ENCODE measurements at places on chromosomes 4 and X. TPM values are rescaled to one million over a fixed set of nuclear protein-coding genes. Genes with fewer than 3 reads are reported as not detected.
A peak's percentile ranks its signal among the peaks of the same experiment; 100 is the strongest.

The SLC16A2 gene
- 8.1 TPM for total RNA-seq

The HPSE gene
- 5.6 TPM for total RNA-seq

The HTN3 gene
- total RNA-seq = not detected

DNA sequence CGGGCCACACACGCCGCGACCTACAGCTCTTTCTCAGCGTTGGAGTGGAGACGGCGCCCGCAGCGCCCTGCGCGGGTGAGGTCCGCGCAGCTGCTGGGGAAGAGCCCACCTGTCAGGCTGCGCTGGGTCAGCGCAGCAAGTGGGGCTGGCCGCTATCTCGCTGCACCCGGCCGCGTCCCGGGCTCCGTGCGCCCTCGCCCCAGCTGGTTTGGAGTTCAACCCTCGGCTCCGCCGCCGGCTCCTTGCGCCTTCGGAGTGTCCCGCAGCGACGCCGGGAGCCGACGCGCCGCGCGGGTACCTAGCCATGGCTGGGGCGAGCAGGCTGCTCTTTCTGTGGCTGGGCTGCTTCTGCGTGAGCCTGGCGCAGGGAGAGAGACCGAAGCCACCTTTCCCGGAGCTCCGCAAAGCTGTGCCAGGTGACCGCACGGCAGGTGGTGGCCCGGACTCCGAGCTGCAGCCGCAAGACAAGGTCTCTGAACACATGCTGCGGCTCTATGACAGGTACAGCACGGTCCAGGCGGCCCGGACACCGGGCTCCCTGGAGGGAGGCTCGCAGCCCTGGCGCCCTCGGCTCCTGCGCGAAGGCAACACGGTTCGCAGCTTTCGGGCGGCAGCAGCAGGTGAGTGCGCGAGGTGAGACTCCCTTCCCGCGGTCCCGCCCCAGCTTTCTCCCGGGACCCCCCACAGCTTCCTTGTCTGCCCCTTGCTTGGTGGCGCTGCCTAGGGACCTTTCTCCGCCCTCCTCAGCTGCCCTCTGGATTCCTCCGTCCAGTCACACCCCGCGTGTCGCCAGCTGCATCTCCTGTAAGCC lies 678 bp downstream of the BMP3 start:
- no peaks in the 10 kb centered on the region for H3K36me3 ChIP-seq
- peaks cover 7% of the 10 kb centered on the region for H3K4me1 ChIP-seq

- H3K4me3 ChIP-seq = no peak overlapping the region
- no peaks in the 10 kb centered on the region for H3K36me3 ChIP-seq
- H3K27ac ChIP-seq = peak overlapping the region; percentile 86
- no peaks in the 10 kb centered on the region for H3K27me3 ChIP-seq
Measured at GRCh38 chr4:25859429-25860148, 3.2 kb downstream of the SEL1L3 start.

- no peaks in the 10 kb centered on the region for H3K36me3 ChIP-seq
- H3K27ac ChIP-seq = no peak overlapping the region
- no peaks in the 10 kb centered on the region for H3K27me3 ChIP-seq
Measured at GRCh38 chrX:19743386-19743785, 144.0 kb downstream of the SH3KBP1 start.

DNA sequence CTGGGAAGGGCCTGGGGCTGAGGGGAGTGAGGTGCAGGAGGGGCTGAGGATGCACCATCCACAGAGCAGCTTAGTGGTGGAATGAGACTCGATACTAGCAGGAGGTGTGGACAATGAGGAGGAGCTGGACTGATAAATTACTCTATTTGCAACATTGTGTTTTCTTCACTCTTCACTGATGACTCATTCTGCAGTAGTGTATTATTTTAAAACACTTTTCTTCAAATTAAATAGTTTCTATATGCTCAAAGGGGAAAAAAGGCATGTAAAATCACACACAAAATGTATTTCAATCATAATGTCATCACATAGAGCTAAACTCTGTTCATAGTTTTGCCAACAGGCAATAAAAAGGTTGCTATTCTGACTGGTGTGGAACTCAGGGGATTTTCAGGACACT lies 467.0 kb upstream of the CTSO start:
- H3K4me1 ChIP-seq = no peaks in the 10 kb centered on the region
- no peak for DNase-seq
- no peaks in the 10 kb centered on the region for H3K27me3 ChIP-seq
- H3K36me3 ChIP-seq = no peaks in the 10 kb centered on the region
- H3K4me3 ChIP-seq = no peak overlapping the region
- H3K27ac ChIP-seq = no peak overlapping the region

DNA sequence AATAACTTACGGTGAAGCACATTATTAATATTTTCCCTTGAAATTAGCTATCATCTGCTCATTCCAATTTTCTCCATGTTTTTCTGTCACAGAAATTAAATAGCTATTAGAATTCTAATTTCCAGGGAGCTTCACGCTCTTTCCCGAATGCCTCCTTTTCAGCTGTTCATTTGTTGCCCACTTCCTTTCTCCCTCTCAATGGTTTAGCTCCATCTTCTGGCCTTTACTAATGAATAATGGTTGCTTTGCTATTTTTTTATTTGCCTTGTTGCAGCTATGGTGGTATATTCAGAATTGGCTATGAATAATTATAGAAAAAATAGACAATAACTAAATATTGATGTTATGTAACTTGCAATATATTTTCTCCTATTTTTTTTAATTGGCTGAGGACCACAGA lies 70.5 kb downstream of the GRIA2 start:
- no peak overlapping the region for H3K4me3 ChIP-seq
- H3K36me3 ChIP-seq = no peaks in the 10 kb centered on the region
- no peaks in the 10 kb centered on the region for H3K27me3 ChIP-seq
- H3K27ac ChIP-seq = no peak overlapping the region
- no peaks in the 10 kb centered on the region for H3K4me1 ChIP-seq
- no peak for DNase-seq

Measured in upper lobe of right lung (tissue), 1 donor.